Activated CD8-positive, alpha-beta memory T cell treated with anti-CD3 and anti-CD28 coated beads for 48 hours (primary cell): ENCODE measurements at places on chromosomes 1 and 21.

DNA sequence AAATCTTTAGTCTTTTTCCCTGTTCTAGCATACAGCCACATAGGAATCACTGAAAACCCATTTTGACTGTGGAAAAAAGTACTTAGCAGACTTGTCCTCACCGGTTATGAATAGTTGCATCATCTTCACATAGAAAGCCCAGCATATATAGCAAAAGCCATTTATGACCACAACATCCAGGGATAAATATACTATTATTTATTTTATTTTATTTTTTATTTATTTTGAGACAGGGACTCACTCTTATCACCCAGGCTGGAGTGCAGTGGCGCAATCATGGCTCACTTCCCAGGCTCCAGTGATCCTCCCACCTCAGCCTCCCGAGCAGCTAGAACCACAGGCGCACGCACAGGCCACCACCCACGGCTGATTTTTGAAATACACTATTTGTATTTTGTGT is 175.3 kb downstream of the GALNT2 start:
- DNase-seq = no peak

GRCh38 chr1:204316164-204316563 is 43.6 kb downstream of the PLEKHA6 start:
- no peak for DNase-seq

- no peak for DNase-seq
These were observed 2.7 kb upstream of the HSPG2 start for GRCh38 chr1:21939650-21940374.

DNA sequence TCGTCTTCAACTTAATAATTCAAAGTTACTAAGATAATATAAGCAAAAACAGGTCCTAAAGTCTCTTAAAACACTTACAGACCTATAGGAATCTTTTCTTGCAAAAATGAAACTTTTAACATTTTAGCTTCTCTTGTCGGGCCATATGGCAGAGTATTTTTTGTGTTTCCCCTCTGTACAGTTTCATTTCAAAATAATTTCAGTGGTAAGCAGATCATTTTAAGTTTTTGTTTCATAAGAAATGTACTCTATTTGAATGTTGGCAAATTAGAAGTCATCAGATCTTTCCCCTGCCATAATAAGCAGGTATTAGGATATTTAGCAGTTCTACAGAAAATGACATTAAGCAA is 37.9 kb downstream of the RGL1 start:
- DNase-seq = no peak

DNA sequence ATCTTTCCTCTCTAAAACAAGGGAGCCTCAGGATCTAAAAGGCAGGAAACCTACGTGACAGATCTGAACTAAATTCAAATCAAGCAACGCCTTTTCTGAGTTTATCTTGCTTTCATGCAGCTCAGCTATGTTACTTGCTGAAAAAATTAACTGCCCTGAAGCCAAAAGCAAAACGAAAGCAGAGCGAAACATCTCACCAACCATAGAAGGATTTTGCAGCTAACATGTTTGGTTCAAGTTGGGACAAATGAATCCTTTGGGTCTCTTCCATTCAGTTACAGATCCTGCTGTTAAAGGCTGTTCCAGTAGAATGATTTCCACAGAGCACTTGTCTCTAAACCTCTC is 482 bp downstream of the SLC2A5 start:
- DNase-seq = no peak

DNA sequence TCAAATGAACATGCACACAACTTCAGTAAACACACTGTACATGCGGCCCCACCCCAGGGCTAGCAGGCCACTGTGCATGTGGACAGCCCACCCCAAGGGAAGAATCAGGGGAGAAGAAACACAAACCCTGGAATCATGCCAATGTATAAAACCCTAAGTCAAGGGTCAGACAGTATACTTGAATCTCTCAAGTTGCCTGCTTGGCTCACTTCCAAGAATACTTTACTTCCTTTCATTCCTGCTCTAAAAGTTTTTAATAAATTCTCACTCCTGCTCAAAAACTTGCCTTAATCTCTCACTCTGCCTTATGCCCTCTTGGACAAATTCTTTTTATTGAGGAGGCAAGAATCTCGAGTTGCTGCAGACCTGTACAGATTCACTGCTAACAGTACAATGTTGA is 231.2 kb upstream of the CACYBP start:
- no peak for DNase-seq

DNA sequence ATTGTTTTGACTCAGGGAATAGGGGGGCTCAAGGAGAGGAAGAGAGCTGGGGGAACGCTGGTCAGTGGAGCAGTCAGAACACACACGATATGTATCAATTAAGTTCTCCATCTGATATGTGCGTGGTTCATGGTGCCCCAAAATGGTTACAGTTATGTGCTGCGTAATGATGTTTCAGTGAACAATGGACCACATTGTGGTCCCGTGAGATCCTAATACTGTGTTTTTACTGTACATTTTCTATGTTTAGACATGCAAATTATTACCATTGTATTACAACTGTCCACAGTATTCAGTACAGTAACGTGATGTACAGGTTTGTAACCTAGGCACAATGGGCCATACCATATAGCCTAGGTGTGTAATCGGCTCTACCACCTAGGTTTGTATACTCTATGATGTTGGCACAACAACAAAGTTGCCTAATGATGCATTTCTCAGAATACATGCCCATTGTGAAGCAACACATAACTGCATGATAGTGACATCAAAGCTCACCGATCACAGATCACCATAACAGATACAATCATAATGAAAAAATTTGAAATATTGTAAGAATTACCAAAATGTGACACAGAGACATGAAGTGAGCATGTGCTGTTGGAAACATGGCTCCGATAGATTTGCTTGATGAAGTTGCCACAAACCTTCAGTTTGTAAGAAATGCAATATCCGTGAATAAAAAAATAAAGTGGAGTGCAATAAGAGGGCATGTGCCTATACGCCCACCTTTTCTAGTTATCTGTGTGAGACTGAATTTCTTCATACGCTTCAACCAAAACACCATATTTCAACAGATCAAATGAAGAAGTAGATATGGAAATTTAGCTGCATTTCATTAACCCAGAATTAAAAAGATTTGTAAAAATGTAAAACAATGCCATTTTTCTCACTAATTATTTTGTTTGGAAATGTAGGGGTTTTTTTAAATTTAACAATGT is 14.8 kb upstream of the TMEM54 start:
- DNase-seq = no peak

GRCh38 chr1:248140846-248141245 is 4.1 kb upstream of the OR2M5 start:
- DNase-seq = no peak

- no peak for DNase-seq
These were observed 21.2 kb downstream of the ARID1A start for GRCh38 chr1:26717017-26717491.

DNA sequence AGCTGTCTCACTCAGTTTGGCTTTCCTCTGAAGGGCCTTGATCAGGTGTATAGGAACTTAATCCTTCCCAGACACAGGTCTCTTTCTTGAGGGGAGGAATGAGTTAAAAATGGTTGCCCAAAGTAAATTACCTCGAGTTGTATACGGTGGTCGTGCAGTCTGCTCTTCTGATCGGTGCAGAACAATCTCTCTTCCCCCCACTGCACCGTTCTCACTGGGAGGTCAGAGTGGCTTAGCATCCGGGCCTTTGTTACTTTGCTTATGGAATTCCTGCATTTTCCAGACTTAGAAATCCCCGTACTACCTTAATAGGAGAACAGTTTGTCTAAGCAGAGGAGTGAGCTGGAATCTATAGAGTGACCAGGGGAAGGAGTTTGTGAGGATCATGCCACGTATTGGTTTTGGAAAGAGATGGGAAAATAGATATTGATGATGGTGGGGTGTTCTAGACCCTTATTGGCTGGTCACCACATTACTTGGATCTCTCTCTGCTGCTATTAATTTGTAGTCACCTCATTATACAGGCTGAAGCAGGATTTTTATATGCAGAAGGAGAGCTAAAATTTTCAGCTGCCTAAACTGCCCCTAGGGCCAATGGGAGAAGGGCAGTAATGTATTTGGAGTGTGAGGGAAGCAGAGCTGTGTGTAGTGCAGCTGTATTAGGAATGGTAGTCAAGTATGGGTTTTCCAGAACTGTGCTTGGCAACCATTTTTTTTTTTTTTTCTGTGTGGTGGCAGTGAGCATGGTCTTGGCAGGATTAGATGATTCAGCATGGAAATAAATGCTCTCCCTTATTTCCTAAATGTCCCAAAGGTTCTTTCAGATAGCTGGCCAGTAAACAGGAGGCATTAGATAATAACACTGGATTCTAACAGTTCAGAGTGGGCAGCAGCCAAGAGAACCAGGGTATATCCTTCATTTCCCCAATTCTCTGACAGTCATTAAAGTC is 81.5 kb downstream of the NDUFS5 start:
- no peak for DNase-seq
